ENCODE measurements at places on chromosomes 16 and 17. TPM values are rescaled to one million over a fixed set of nuclear protein-coding genes. Genes with fewer than 3 reads are reported as not detected.
A peak's percentile ranks its signal among the peaks of the same experiment; 100 is the strongest.

VAT1L gene
- total RNA-seq: 22.2 TPM

DNA sequence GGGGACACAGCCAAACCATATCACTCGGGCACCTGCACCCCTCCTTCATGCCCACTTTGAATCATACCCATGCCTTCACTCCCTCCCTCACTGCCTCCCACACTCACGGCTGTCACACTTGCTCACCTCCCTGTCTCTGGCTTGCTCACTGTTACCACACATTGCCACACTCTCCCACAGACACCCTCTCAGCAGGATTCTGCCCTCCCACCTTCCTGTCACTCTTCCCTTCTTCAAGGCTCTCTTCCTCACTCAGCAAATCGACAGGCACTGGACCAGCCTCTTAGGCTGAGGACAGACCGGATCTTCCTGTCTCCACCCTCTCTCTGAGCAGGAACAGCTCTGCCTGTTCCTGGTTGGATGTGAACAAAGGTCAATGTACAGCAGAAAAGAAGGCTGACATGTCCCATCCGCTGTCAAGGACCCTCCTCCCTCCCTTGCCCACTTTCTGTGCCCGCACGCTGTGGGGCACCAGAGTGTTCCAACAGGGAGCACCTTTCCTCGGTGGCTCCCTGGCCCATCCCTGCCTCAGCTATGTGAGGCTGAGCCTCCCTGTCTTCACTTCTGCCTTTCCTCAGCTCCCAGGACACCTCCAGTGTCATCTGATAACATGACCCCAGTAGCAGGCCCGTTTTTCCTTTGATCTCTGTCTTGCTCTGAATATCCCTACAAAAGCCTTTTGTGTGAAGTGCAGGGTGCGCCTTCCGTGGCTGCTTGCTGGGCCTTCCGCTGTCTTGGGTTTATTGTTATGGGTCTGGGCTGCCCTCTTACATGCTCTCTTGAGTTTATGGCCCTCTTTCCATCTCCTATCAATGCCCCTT is 47.0 kb downstream of the CCDC182 start:
- H3K27ac ChIP-seq: no peak overlapping the region
- DNase-seq: no peak
- H3K27me3 ChIP-seq: no peaks in the 10 kb centered on the region
- peaks cover 3% of the 10 kb centered on the region for H3K36me3 ChIP-seq
- no peak overlapping the region for H3K4me3 ChIP-seq
- H3K4me1 ChIP-seq: peaks cover 3% of the 10 kb centered on the region

DNA sequence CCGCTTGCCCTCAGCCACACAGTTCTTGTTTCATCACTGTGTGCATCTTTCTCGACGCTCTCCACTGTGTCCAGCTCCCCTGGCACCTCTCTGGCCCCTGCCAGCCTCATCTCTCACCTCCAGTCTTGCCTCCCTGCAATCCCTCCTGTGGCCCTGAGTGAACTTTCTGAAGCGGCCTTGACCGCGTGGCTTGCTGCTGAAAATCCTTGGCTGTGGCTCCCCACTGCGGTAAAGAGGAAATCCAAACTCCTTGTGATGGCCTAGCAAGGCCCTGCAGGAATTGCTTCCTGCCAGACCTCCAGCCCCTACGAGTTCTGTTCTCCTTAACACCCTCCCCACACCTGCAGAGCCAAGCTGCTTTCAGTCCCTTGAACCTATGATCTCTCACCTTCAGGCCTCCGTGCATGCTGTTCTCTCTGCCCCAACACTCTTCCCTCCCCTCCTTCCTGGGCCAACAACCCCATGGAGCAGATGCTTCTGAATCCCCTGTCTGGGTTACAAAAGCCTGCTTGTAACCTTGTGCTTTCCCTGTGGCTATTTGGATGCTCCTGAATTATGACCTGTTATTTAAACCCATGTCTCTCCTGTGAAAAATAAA is 33.6 kb upstream of the BRD7 start:
- H3K4me3 ChIP-seq: no peak overlapping the region
- no peak for DNase-seq
- H3K36me3 ChIP-seq: no peaks in the 10 kb centered on the region
- no peaks in the 10 kb centered on the region for H3K27me3 ChIP-seq
- H3K27ac ChIP-seq: no peak overlapping the region

GRCh38 chr16:2910441-2910969 is 1.2 kb upstream of the FLYWCH1 start:
- peak overlapping the region; percentile 86 for H3K4me3 ChIP-seq
- DNase-seq: no peak
- peaks cover 37% of the 10 kb centered on the region for H3K27me3 ChIP-seq
- H3K27ac ChIP-seq: no peak overlapping the region
- H3K36me3 ChIP-seq: peaks cover 4% of the 10 kb centered on the region

SLFN11 gene
- total RNA-seq: 0.53 TPM

- H3K36me3 ChIP-seq: no peaks in the 10 kb centered on the region
- peak within 1 kb of the TSS; percentile 99 for H3K27ac ChIP-seq
- H3K4me3 ChIP-seq: peak within 1 kb of the TSS; percentile 86
- H3K4me1 ChIP-seq: peaks cover 24% of the 10 kb centered on the region
- peak; percentile 77 for DNase-seq
- peaks cover 43% of the 10 kb centered on the region for H3K27me3 ChIP-seq
Observed at GRCh38 chr16:30896261-30896888, at the start of gene CTF1. CTF1 (plus strand) TSS chr16:30896614; CDS start chr16:30896644, 30 bp downstream.

GRCh38 chr16:21613781-21614180 is 14.4 kb downstream of the METTL9 start:
- H3K4me1 ChIP-seq: peaks cover 42% of the 10 kb centered on the region
- no peak for DNase-seq
- no peaks in the 10 kb centered on the region for H3K27me3 ChIP-seq
- H3K4me3 ChIP-seq: no peak overlapping the region

DNA sequence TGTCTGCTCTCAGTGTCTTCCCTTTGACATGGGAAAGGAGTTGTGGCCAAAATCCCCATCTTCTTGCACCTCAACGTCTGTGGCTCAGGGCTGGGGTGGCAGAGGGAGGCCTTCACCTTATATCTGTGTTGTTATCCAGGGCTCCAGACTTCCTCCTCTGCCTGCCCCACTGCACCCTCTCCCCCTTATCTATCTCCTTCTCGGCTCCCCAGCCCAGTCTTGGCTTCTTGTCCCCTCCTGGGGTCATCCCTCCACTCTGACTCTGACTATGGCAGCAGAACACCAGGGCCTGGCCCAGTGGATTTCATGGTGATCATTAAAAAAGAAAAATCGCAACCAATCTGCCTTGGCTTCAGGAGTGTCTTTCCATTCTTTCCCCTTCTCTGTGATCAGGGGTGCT is 918 bp upstream of the MRM1 start:
- H3K27ac ChIP-seq: peak overlapping the region; percentile 90
- H3K4me3 ChIP-seq: peak overlapping the region; percentile 84
- no peak for DNase-seq
- H3K36me3 ChIP-seq: peaks cover 8% of the 10 kb centered on the region
- H3K27me3 ChIP-seq: no peaks in the 10 kb centered on the region

DNA sequence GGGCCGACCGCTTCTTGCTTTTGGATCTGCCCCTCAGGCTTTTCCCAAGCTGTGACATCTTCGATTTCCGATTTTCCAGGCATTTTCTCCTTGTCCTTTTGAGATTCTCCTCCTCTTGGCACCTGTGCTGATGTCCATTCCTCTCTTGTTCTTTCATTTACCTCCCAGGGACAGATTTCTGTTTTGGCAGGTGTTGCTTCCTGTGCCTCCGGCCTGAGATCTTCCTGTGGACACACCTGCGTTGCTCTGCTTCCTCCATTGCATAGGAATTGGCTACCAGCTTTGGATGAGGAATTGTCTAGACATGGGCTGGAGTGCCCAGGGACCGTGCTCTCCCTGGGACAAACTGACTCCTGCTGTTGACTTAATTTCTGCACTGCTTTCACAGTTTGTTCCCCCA is 15.1 kb downstream of the GPR179 start:
- H3K27ac ChIP-seq: 0 out of 2 replicates have a peak overlapping the region, but pooled peaks have one; percentile 23
- H3K36me3 ChIP-seq: peaks cover 3% of the 10 kb centered on the region
- H3K4me3 ChIP-seq: no peak overlapping the region

DNA sequence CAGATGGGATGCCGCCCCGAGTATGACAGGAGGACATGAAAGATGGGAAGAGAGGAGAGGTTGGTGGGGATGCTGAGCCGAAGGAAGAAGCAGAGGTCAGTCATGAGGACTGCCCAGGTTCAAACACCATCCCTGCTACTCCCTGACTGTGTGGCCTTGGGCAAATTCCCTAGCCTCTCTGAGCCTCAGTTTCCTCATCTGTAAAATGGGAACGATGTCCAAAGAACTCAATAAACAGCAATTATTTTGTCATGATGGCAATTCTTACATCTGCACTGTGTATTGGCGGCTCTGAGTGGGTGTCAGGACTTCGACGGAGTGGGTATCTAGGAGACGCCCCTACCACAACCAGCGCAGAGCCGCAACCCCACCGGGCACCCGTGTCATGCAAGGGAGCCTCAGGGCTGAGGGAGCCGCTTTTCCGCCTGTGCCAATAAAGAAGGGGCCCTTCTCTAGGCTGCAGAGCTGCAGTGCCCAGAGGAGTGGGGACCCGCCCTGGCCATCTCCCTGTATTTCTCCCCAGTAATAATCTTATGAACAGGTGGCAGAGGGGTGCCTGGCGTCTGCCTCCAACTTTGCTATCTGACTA is 173.2 kb downstream of the ZNF423 start:
- no peak for DNase-seq
- H3K36me3 ChIP-seq: peaks cover 19% of the 10 kb centered on the region
- no peak overlapping the region for H3K4me3 ChIP-seq
- no peaks in the 10 kb centered on the region for H3K27me3 ChIP-seq
- H3K27ac ChIP-seq: no peak overlapping the region

DNA sequence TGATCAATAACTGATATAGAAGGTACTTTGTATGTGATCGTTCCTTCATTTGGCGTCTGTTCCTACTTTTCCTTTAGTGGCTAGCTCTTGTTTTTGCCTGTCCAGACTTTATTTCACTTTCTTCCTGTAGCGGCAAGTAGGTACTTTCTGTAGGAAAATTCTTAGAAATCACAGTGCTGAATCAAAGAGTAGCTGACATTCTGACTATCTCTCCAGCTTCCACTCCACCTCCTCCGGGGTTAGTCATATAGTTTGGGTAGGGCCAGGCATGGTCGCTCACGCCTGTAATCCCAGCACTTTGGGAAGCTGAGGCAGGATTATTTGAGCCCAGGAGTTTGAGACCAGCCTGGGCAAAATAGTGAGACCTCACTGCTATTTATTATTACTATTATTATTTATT is 29.9 kb upstream of the PAFAH1B1 start:
- peaks cover 5% of the 10 kb centered on the region for H3K27me3 ChIP-seq
- H3K4me3 ChIP-seq: no peak overlapping the region
- H3K4me1 ChIP-seq: 0 out of 2 replicates have a peak, but pooled peaks cover 2% of the 10 kb centered on the region

DNA sequence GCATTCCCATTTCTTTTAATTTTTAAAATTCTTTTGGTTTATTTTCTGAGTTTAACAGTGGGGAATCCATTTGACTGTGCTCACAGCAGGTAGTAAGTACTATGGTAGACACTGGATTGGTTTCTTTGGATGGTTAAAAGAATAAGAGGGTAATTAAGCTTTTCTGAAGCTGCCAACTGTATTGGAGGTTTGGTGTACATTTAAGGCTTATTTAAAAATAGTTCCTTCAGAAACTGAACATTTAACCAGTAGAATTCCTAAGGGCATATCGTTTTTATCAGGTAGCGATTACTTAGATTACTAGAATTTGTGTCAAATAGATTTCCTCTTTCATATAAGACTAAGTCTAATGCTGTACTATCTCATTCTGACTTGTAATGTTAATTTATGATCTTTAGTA is 162.4 kb downstream of the PPM1E start:
- DNase-seq: no peak
- H3K4me1 ChIP-seq: peaks cover 26% of the 10 kb centered on the region
- H3K27me3 ChIP-seq: no peaks in the 10 kb centered on the region
- no peak overlapping the region for H3K27ac ChIP-seq
- no peak overlapping the region for H3K4me3 ChIP-seq
- H3K36me3 ChIP-seq: peaks cover 2% of the 10 kb centered on the region

DNA sequence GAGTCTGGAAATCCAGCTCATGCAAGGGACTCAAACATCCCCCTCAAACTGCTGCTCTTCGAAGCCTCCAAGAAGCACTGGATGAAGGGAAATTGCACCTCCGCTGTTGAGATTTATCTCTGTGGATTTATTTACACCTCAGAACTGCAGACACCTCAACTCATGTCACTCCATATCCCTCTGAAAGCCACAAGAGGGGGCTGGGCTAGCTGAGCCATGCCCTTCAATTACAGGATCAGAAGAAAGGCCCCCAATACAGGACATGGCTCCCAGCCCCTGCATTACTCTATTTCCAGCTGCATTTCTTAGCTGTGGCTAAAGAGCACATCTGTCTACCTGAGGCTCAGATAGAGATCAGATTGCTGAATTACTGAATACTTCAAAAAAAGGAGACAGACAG is 103.1 kb upstream of the DYNLRB2 start:
- no peaks in the 10 kb centered on the region for H3K36me3 ChIP-seq
- no peaks in the 10 kb centered on the region for H3K27me3 ChIP-seq
- no peak overlapping the region for H3K27ac ChIP-seq
- H3K4me1 ChIP-seq: peaks cover 5% of the 10 kb centered on the region
- H3K4me3 ChIP-seq: no peak overlapping the region

CES5A gene
- total RNA-seq: not detected

GRCh38 chr16:84144859-84145639 is at the start of the genes DNAAF1 and HSDL1:
DNAAF1 (plus strand) TSS chr16:84145308; CDS start chr16:84145441, 133 bp downstream.
HSDL1 (minus strand) TSS chr16:84145177; CDS start chr16:84131321, 13,856 bp downstream.
- H3K27ac ChIP-seq: peak within 1 kb of the TSS; percentile 92
- peak; percentile 93 for DNase-seq

RPH3AL gene
- total RNA-seq: 3.7 TPM

KIF1C gene
- 115 TPM for total RNA-seq

GRCh38 chr16:58361726-58362125 is 30.5 kb upstream of the GINS3 start:
- H3K36me3 ChIP-seq: peaks cover 15% of the 10 kb centered on the region
- no peak overlapping the region for H3K27ac ChIP-seq
- H3K4me3 ChIP-seq: no peak overlapping the region
- DNase-seq: no peak
- peaks cover 71% of the 10 kb centered on the region for H3K27me3 ChIP-seq

- H3K4me3 ChIP-seq: no peak overlapping the region
- DNase-seq: no peak
- H3K4me1 ChIP-seq: peaks cover 5% of the 10 kb centered on the region
- no peaks in the 10 kb centered on the region for H3K36me3 ChIP-seq
Observed at GRCh38 chr17:15232517-15232915, 32.6 kb downstream of the PMP22 start.

DNA sequence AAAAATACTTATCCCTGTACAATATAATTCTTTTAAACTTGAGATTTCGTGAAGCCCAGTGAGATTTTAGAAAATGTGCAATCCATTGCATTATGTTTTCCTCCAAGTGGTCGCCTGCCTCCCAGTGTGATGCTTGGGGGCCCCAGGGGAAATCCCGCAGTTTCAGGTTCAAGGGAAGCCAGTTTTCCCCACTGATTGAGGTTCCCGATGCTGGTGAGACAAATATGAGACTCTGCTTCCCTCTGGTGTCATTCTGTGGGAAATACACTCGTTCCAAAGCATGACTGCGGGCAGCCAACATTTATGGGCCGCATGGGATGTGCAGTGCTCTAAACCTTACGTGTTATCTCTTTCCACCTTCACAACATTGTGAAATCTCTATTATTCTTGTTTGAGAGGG is 200.8 kb downstream of the PRKCB start:
- H3K36me3 ChIP-seq: peaks cover 3% of the 10 kb centered on the region
- peak; percentile 59 for DNase-seq
- no peak overlapping the region for H3K4me3 ChIP-seq
- H3K27me3 ChIP-seq: no peaks in the 10 kb centered on the region

Data from WTC11 (cell line).